Activated CD8-positive, alpha-beta memory T cell treated with anti-CD3 and anti-CD28 coated beads, Interleukin-2, amount 10 ng/mL, durations not matched to agents 7 days and 5 days (primary cell): ENCODE measurements at places on chromosomes 2 and 18. TPM values are rescaled to one million over a fixed set of nuclear protein-coding genes. Genes with fewer than 3 reads are reported as not detected.
A peak's percentile ranks its signal among the peaks of the same experiment; 100 is the strongest.

Gene ATP8B1
- 0.26 TPM for total RNA-seq

Gene CFAP210
- total RNA-seq = not detected

Gene TSPYL6
- not detected for total RNA-seq

Gene SLC9A4
- 0.05 TPM for total RNA-seq

Gene NEDD4L
- total RNA-seq = 4.2 TPM

GRCh38 chr2:222703886-222704285 is 32.4 kb downstream of the MOGAT1 start:
- H3K4me1 ChIP-seq = peaks cover 29% of the 10 kb centered on the region
- DNase-seq = no peak
- no peaks in the 10 kb centered on the region for H3K36me3 ChIP-seq

DNA sequence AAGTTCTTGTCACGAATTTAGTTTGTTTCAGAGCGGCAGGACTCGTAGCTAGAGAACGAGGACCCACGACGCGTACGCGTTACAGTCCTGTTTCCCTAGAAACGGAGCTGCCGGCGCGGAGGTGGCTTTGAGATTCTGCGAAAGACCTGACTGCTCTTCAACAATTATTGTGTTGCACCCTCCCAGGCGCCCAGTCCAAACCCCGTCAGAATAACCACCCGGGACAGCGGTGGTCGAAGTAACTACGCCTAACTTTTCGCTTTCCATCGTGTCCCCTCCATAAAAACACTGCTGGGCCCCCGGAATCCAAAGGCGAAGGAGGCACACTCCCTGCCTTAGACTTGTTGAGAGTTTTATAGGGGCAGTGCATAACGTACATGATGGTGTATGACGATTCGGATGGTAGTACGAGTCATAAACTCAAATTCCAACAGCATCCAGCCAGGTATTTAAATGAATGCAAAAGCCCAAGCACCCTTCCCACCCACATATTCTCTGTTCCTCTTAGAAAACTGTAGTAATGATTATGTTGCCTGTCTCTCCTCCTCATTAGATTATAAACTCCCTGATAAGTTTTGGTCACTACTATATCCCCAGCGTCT is 651 bp upstream of the STAM2 start:
- peak overlapping the region; percentile 97 for H3K4me3 ChIP-seq
- peaks cover 6% of the 10 kb centered on the region for H3K36me3 ChIP-seq
- no peak for DNase-seq
- H3K27ac ChIP-seq = peak overlapping the region; percentile 99
- peaks cover 24% of the 10 kb centered on the region for H3K4me1 ChIP-seq

DNA sequence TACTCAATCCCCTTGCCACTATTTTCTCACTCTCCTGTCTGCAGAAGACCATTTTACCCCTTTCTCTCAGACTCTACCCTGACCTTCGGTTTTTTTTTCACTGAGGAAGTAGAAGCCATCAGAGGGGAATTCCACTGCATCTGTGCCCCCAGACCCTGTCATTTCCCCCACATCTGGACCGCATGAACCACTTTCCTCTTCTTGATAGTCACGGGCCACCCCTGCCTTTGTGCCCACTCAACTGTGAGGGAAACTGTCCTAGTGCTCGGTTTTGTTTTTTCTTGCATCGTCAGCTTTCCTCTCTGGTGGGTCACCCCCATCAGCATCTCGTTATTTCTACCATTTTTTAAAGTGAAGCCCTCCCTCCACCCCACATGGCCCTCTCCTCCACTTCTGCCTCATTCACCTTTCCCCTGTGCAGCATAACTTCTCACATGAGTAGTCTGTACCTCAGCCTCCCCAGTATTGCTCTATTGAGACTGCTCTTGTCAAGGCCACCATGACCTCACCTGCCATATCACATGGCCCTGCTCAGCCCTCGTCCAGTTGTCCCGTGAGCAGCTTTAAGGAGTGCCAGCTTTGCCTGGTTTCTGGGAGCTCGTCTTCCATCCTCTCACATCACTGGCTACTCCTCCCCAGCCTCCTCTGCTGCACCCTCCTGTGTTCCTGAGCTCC is 32.4 kb downstream of the TMEM87B start:
- H3K27ac ChIP-seq = peak overlapping the region; percentile 64
- H3K36me3 ChIP-seq = peaks cover 74% of the 10 kb centered on the region
- no peak overlapping the region for H3K4me3 ChIP-seq
- H3K27me3 ChIP-seq = no peaks in the 10 kb centered on the region
- no peak for DNase-seq
- peaks cover 10% of the 10 kb centered on the region for H3K4me1 ChIP-seq

- H3K36me3 ChIP-seq = peaks cover 20% of the 10 kb centered on the region
- H3K27me3 ChIP-seq = no peaks in the 10 kb centered on the region
- no peak overlapping the region for H3K27ac ChIP-seq
These were observed 167.8 kb upstream of the FOSL2 start for GRCh38 chr2:28224648-28225472.

GRCh38 chr2:97731274-97732020 is 18.1 kb downstream of the ZAP70 start:
- H3K4me3 ChIP-seq = no peak overlapping the region
- no peak for DNase-seq
- H3K4me1 ChIP-seq = peaks cover 41% of the 10 kb centered on the region
- peaks cover 75% of the 10 kb centered on the region for H3K36me3 ChIP-seq

GRCh38 chr2:165016772-165017411 is 61.6 kb upstream of the SLC38A11 start:
- no peaks in the 10 kb centered on the region for H3K36me3 ChIP-seq
- DNase-seq = no peak
- H3K27me3 ChIP-seq = peaks cover 2% of the 10 kb centered on the region
- H3K27ac ChIP-seq = no peak overlapping the region
- no peak overlapping the region for H3K4me3 ChIP-seq

GRCh38 chr2:72931280-72931910 is 14.1 kb downstream of the EMX1 start:
- H3K27me3 ChIP-seq = peaks cover 13% of the 10 kb centered on the region
- peaks cover 16% of the 10 kb centered on the region for H3K4me1 ChIP-seq
- DNase-seq = no peak
- no peaks in the 10 kb centered on the region for H3K36me3 ChIP-seq

GRCh38 chr18:74921057-74921820 is 287.7 kb downstream of the PTGR3 start:
- no peak for DNase-seq
- H3K4me1 ChIP-seq = no peaks in the 10 kb centered on the region
- no peak overlapping the region for H3K27ac ChIP-seq
- H3K4me3 ChIP-seq = no peak overlapping the region
- H3K36me3 ChIP-seq = no peaks in the 10 kb centered on the region

GRCh38 chr2:225100269-225100668 is 58.0 kb upstream of the DOCK10 start:
- DNase-seq = no peak
- no peak overlapping the region for H3K27ac ChIP-seq
- no peaks in the 10 kb centered on the region for H3K27me3 ChIP-seq
- no peaks in the 10 kb centered on the region for H3K4me1 ChIP-seq
- no peak overlapping the region for H3K4me3 ChIP-seq
- no peaks in the 10 kb centered on the region for H3K36me3 ChIP-seq
